Stimulated activated CD8-positive, alpha-beta memory T cell treated with anti-CD3 and anti-CD28 coated beads, Interleukin-4, amount 100 ng/mL, for 1 hour (primary cell): ENCODE measurements at places on chromosomes 1 and 21.
A peak's percentile ranks its signal among the peaks of the same experiment; 100 is the strongest.

DNA sequence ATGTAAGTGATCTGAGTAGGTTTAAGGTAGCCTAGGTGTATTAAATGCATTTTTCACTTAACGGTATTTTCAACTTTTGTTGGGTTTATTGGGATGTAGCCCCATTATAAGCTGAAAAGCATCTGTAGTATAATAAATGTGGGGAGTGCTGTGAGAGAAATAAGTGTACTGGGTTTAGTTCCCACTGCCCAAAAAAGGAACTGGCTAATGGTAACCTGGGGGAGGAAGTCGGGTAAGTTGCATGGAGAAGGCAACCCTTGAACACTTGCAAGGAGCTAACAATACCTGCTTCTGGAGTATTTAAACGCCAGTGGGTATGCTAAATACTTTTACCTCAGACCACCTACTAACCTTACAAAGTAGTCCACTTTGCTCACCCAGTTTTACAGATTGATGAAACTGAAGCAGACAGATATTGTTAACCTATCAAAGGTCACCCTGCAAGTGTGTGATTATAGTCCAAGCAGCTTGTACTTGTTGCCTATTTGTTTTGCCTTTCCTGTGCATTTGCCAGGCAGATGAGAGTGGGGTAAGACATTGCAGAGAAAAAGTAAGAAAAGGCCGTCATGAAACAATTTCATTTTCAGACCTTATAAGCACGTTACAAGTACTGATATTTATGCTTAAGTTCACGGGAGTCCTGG is 7.6 kb upstream of the SHISA4 start:
- DNase-seq = no peak

- DNase-seq = no peak
These were observed 29.1 kb upstream of the RBBP5 start for GRCh38 chr1:205150651-205151428.

GRCh38 chr1:68479501-68479900 is 17.4 kb downstream of the DEPDC1 start:
- no peak for DNase-seq

DNA sequence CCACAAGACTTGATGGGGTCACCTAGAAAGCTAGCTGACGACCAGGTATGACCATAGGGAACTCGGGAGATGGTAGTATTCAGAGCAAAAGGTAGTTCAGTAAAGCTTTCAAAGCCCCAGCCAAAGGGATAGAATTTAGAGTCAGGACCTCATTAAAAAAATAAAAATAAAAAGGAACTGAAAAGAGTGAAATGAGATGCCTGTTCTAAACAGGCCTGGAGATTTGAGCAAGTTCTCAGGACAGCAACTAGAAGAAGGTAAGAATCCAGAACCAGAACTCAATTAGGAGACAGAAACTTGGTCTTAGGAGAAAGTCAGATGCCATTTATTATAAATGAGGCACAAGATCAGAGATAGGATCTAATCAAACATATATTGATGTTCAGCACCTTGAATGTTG is 265.5 kb upstream of the CACYBP start:
- DNase-seq = no peak

DNA sequence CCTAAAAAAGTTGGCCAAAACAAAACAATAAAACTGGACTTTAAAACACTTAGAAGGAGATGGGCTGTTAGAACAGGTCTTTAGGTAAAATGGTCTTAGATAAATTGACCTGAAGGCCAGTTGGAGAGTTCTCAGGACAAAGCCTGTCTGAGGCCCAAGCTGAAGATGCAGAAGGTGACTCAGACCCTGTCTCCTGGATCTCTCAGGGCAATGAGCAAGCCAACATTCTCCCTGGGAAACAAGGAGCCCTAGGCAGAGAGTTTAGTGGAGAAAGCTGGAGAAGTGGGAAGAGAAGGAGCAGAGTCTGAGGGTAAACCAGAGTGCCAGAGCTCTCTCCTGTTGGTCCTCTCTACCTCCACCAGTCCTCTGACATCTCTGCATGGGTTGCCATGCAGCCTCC is 70.1 kb downstream of the FCRL5 start:
- DNase-seq = no peak

- no peak for DNase-seq
These were observed 202.7 kb downstream of the PTPRU start for GRCh38 chr1:29438991-29439390.

DNA sequence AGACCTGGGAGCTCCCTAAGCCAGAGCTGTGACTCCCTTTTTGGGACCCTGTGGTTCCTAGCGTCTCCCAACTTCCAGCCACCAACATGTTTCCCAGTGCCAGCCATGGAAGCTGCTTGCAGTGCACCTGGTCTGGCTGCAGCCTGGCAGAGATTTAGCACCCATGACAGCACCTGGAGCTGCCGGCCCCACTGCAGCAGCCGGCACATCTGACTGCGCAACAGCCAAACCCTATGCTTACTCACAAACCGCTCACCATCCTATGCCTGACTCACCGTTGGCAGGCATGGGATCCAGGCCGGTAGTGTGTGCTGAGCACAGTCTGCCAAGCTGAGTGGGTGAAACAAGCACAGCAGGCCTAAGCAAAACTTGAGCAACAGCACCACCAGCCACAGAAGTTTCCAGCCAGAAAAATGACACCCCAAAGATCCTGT is 435.9 kb upstream of the PRMT6 start:
- DNase-seq = no peak

DNA sequence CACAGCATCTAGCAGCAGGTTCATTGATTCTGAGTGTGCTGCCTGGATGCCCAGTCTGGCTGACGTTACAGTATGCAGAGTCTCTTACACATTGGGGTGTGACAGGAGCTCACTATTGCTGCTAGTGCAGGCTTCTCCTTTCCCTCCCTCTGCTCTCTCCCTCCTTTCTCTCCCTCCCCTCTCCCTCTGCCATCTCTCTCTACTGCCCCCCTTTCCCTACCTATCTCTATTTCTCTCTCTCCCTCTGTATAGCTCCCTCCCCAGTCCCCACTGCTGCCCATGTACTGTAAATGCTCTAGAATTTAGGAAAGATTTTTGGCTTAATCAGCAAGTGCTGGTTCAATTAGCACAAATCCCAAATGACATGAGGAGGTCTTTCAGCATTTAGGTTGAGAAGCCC is 62.8 kb downstream of the PCBP3 start:
- DNase-seq = no peak

DNA sequence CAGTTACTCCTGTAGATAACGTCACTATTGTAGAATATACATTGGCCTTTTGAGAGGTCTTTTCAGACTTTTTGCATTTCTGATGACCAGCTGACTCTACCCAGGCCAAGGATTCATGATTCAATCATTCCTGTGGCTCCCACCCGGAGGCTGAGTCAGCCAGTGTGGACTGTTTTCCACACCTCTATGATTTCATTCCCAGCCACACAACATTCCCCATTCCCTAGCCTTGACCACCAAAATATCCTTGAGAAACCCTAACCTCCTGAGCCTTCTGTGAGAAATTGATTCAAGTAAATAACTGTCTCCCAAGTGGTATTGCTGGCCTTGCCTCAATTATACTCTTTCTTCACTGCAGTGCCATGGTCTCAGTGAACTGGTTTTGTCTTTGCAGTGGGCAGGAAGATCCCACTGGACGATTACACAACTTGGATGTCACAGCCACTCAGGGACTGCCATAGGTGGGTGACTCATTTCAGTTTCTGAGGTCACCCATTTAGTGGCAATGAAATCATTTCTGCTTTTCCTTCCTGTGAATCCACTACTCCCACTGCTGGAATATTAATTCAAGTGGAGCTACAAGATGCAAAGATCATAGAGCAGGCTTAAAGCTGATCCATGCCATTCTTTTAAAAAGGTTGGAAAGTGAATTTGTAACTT is 518.6 kb upstream of the ZP4 start:
- DNase-seq = no peak

DNA sequence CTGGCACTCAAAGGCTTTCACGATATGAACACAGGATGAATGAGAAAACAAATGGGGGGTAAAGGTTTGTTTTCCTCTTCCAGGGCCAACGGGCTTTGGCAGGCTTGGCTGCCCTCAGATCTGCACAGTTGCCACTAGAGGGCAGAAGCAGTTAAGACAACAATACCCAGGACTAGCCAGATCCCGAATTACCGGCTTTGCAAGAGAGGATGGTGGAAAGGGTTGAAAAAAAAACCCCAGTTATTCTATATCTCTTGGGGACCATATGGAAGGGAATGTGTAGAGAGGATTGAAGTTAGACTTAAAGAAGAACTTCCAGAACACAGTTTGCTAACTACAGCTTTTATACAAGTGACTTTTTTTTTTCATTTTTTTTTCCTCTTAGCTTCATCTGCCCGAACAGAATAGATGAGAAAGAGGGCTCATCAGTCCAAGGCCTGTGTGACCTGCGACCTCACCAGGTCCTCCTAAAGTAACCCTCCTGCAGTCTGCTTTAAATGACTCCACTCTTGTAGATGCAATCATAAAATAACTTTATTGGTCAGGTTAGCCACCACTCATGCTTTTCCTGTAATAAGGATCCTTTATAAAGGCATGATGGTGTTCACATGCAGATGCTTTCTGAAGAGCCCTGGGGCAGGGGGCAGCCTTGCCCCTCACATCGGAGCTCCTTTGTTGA is 10.7 kb downstream of the FMOD start:
- no peak for DNase-seq

DNA sequence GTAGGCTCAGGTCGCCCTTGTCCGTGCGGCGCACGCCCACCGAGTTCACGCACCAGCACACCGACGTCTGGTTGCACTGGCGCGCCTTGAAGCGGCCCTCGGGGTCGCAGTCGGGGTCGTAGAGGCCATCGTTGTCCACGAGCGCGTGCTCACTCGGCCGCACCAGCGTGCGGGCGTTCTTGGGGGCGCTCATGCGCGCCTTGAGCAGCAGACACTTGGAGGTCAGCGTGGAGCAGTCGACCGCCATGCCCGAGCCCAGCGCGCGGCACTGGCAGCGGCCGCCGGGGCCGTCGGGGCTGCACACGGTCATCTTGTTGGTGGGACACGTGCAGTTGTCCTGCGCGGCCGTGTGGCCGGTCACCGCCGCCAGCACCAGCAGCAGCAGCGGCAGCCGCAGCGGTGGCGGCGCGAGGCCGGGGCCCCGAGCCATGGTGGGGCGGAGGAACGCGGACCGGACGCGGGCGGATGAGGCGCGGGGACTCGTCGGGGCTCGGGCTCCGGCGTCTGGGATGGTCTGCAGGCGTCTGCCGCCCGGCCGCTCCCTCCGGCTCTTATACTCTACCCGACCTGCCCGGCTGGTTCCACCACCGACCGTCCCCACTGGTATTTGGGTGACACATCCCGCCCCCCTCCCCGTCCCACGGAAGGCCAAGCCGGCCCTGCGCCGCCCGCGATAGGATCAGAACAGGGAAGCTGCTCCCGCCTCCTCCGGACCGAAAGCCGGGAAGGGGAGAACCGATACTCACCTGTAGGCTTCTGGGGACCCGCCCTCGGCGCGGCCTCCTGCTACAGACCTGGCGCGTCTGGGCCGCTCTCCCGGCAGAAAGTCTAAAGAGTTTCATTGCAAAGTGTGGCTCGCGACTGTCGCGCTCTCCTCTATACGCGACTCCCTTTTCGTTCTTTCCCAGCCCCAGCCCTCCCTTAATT is at the start of gene TACSTD2:
TACSTD2 (minus strand) TSS at position 526 of the 927 bp plus-strand sequence; CDS start at position 430, 96 bp downstream.
- DNase-seq = no peak

GRCh38 chr1:54835131-54835898 is 34.2 kb upstream of the TTC22 start:
- no peak for DNase-seq

DNA sequence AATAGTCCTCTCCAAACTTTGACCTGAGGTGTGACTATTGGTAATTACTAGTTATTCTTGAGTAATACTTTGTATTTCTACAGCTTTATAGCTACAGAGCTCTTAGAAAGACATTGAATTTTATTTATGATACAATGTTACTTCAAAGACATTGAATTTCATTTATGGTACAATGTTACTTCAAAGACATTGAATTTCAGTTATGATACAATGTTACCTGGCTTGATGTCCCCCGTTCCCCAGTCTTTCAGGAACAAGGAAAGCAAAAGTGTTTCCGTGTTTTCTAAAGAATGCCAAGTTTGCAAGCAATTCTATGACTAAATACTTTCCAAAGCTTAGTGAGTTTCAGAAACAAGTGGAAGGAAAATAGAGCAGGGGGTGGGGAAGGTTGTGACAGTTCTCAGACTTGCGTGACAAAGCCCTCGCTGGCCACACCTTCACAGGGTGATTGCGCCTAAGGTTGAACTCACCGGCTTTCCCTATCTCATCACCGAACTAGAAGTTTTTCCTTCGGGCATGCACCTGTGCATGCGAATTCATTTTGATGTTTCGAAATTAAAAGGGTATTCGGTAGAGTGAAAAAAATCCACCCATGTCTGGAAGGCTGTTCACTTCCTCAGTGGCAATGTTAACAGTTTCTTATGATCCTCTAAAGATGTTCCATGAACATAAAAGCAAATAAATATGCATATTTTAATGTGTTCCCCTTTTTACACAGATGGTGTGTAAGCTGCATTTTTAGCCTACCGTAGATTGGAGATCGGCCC is 909 bp upstream of the PAXBP1 start:
- DNase-seq = peak; percentile 33
